ENCODE measurements at places on chromosomes 11 and 22. TPM values are rescaled to one million over a fixed set of nuclear protein-coding genes. Genes with fewer than 3 reads are reported as not detected.

KCNK7 gene
- total RNA-seq, result 1.9 TPM

C11orf91 gene
- 0.66 TPM for total RNA-seq

IFITM1 gene
- 661 TPM for total RNA-seq

IRAG1 gene
- total RNA-seq, result not detected

LYVE1 gene
- not detected for total RNA-seq
